ENCODE measurements at places on chromosomes 4 and X.

- no peak for DNase-seq
Measured at GRCh38 chrX:9542761-9543111, 77.9 kb downstream of the TBL1X start.

- no peak for DNase-seq
Measured at GRCh38 chrX:71536285-71536684, 3.4 kb downstream of the OGT start.

GRCh38 chr4:132865458-132865857 lies 283.6 kb upstream of the PCDH10 start:
- DNase-seq: no peak

DNA sequence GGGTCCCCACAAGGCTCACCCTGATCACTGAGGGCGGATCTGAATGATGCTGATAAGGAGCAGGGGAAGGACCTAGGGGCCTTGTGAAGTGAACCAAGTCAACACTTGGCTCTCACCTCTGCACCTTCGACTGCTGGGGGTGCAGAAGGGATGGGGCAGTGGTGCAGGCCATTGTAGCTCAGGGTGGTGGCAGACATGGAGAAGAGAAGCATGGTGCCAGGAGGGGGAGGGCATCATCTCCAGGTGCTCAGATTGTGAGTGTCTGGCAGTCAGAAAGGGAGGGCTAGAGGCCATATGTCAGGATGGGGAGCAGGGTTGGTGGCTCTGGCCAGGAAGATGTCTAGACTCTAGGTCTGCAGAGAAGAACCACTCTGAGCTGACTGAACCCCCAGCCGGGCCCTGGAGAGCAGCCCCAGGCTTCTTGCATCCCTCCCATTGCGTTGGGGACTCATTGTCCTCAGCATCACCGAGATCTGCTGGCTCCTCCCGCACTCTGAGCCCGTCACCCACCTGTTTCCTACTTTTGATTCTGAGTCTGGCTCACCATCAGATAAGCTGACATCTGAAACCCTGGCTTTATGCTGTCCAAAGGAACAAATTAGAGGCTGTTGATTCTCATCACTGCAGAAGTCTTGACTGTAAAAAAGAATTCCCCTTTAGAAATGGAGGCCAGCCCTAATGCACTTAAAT lies 3.8 kb downstream of the APLN start:
- no peak for DNase-seq

Data from fibroblast of the aortic adventitia (primary cell).